Fibroblast of skin of right biceps (primary cell): ENCODE measurements at places on chromosomes 12 and 14.
A peak's percentile ranks its signal among the peaks of the same experiment; 100 is the strongest.

GRCh38 chr12:46464863-46465262 is 92.3 kb upstream of the SLC38A2 start:
- DNase-seq, result no peak

DNA sequence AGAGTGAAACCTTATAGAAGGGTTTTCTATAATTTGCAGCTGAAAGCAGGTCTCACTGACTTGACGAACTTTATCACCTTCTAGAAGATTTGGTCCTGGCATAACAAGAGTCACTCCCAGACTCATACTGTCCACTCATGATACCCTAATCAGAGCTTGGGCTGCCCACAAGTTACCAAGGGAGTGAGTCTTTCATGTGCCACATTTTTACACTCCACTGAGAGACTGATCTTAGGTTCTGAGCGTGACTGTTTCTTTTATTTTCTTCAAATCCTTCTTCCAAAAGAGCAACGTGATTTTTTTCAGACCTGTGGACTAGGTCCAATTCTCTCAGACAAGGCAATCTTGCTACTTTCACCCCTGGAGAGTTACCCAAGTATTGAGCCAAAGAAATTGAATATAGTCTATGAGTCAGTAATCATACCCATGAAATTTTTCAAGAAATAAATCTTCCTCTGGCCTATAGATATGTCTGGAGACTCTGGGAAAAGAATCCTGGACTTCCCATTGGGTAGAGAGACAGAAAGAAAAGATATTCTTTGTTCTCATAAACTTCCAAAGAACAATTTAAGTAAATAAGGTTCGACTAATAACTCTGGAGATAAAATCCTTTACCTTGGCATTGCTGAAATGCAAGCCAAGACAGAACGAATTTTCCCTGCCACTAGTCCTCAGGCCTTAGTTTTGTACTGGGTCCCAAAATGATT is 26.9 kb downstream of the SIX1 start:
- DNase-seq, result peak; percentile 66

DNA sequence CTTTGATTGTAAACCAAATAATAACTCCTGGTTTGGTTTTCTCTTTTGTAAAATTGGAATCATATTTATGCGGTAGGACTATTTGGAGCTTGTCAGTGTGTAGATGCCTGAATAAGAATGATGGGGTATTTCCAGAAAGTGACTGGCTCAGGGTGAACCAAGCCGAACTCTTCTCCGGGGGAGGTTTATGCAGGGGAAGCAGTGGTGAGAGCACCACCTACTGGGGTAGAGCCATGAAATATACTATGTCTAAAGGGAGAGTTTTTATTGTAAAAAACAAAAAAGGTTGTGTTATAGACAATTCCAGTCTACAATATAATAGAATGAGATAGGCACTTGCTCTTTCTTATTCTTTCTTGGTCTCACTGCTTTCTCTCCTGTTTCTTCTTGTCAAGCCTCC is 222.9 kb upstream of the SLC16A7 start:
- peak; percentile 58 for DNase-seq

DNA sequence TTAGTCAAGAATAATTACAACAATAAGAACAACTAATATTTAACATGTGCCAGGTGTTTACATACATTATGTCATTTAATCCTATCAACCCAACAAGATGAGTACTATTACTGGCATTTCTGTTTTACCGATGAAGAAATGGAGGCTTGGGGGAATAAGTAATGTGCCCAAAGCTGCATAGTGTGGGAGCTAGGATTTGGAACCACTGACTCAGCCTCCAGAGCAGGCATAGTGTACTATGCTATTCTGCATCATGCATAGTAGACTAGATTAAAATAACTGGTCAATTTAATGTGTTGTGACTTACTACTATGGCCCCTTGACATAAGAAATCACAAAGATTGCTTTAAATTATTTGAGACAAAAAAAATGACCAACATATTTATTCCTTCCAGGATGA is 9.5 kb downstream of the GPR19 start:
- no peak for DNase-seq

GRCh38 chr12:6950401-6950801 is 755 bp upstream of the PTPN6 start:
- no peak for DNase-seq

- no peak for DNase-seq
Measured at GRCh38 chr14:103904493-103905107, 23.7 kb upstream of the TDRD9 start.

DNA sequence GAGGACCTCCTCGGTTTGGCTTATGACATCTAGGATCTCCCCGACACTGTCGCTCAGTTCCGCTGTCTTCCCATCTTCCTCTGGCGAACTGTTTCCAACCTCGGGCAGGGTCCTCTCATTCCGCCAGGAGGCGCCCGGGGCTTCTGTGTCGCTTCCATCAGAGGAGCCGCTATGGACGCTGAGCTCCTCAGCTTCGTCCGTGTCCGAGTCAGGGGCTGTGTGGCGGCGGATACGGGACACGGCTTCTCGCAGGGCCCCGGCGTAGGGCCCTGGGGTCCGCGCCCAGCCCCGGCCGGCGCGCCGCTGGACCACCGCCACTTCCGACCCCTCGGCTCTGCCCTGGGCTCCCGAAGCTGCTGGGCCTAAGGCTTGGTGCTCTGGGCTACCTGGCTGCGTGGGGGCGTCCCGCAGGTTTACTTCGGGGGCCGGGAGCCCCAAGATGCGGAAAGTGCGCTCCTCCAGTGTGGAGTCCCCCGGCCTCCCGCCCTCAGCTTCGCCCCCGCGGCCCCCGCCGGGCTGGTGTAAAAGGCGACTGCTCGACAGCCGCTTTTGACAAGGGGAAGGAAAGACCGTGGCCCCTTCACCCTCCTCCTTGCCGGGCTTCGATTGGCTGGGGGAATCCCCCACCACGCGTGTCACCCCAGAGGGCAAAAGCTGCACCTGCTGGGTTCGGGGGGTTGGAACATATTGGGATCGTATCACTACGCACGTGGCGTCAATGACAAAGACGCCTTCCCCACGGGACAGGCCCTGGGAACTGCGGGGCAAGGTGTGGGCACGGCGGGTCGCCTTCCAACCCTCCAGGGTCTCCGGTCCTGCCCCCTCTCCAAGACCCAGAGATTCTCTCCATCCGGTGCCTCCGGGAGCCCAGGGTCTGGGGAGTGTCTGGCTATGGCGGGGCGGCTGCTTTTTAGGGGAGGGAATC is 2.1 kb downstream of the DDN start:
- peak; percentile 74 for DNase-seq

GRCh38 chr14:81633496-81633895 is 99.8 kb upstream of the SEL1L start:
- no peak for DNase-seq

DNA sequence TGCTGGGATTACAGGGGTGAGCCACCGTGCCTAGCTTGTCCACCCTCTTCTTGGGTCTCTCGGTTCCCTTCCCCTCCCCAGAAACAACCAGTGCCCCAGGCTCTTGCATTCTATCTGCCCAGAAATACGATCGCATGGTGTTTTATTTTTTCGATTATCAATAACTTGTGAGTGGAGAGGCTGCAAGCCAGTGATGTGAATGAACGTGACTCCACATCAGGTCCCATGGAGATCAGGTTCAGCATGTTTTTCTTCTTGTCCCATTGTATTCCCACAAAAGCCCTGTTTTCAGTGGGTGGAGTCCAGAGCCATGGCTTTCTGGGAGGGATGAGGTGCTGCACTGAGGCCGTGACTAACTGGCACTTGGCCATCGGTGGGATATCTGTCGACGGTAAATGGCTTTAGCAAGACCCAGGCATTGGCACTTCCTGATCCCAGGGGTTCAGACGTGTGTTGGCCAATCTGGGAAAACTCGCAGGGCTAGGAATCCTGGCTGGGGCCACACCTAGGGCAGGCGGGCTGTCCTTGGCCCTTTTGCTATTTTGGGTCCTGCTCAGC is 12.7 kb upstream of the HNF1A start:
- DNase-seq, result no peak

- DNase-seq, result no peak
Measured at GRCh38 chr14:89841851-89842250, 112.7 kb downstream of the EFCAB11 start.

DNA sequence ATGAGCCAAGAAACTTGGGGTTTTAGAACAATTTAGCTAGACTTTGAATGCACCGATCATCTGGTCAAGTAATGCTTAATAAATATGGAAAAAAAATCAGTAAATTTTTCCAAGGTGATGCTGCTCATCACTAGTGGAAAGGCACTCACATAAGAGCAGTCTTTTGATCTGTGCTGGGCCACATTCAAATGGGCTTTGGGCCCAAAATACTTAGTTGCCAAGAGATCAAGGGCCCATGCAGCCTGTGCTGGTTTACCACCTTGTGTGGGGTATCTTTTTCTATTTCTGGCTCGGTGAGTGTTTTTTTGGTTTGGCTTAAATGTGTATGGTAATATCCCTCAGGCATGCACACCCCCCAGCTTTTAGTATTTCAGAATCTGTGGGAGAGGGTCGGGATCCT is 943.2 kb downstream of the TMTC2 start:
- DNase-seq, result no peak

GRCh38 chr12:102169922-102170621 is 27.6 kb downstream of the PMCH start:
- peak; percentile 20 for DNase-seq

GRCh38 chr12:132604668-132605441 is 5.5 kb downstream of the LRCOL1 start:
- no peak for DNase-seq

DNA sequence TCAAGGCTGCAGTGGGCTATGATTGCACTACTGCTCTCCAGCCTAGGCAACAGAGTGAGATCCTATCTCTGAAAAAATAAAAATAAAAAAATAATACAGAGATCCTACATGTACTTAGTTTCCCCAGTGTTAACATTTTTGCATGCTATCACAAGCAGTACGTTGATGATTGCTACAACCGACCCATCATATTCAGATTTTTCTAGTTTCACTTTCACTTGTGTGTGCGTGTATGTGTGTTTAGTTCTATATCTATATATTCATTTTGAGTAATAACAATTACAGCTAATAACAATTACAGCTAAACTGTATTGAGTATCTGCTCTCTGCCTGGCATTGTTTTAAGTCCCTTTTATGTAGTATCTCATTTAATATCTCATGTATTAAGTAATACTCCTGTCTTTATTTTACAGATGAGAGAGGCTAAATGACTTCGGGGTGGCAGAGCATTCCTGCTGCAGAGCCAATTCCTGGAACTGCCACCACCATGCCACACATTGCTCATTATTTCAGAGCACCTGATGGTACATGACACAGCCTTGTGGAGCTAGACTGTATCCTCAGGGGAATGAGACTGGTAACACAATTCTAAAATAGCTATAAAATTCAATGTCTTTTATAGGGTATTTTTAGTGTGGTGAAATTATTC is 153.1 kb downstream of the BCAT1 start:
- DNase-seq, result no peak

DNA sequence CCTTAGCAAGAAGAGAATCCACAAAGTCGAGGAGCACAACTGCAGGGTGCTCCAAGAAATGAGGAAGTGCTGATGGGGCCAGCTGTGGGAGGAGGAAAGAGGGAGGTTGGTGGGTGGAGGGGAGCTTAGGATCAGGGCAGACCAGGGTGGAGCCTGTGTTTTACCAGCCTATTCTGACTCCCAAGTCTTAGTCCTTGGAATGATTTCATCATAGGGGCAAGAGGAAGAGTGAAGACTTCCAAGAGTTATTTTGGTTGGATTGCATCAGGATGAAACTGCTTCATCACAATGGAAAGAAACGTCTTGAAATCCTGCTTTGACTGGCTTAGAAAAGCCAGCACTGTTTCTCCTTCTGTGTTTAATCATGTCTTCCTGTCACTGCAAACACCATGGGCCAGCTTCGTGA is 194.0 kb downstream of the DPF3 start:
- peak; percentile 88 for DNase-seq

DNA sequence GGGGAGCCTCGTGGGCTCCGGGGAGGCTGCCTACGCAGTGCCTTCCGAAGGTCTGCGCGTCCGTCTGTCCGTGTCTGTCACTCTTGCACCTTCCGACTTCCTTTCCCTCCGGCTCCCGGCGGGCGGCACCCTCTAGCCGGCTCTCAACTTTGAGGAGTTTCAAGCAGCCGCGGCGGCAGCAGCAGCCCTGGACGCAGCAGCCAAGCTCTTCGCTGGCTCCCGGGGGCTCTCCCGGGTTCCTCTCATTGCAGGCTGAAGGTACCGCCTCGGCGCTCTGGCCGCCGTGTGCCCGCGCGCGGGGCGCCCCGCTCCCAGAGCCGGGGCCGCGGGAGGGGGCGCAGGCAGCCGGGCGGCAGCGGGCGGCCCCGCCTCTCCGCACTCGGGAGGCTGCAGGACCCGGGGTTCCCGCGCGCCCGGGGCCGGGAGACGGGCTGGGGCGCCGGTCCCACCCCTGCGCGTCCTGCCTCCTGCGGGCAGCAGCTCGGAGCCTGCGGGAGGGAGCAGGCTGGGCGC is at the start of the genes AMIGO2 and PCED1B:
TSS of gene AMIGO2 (minus strand) at position 492 of the 513 bp plus-strand sequence. CDS start 957 bp downstream, outside the sequence.
TSS of gene PCED1B (plus strand) at position 154 of the 513 bp plus-strand sequence. CDS start 155,443 bp downstream, outside the sequence.
- DNase-seq, result peak; percentile 80

DNA sequence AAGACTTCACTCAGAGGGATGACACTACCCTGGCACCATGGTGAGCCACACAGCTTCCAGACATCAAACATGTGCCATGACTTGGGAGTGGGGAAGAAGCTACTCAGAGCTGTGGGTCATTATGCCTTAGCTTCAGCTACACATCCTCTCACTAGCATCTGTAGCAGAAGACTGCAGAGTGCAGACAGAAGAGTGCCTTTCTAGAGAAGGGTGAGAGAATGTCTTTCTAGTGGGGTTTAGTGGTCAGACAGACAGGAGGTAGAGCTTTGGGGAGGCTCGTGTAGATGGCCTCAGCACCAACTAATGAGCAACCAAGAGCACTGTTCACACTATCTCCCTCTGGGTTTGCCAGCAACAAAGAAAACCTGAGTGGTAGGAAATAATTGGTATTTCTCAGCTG is 4.9 kb upstream of the B4GALNT3 start:
- no peak for DNase-seq

DNA sequence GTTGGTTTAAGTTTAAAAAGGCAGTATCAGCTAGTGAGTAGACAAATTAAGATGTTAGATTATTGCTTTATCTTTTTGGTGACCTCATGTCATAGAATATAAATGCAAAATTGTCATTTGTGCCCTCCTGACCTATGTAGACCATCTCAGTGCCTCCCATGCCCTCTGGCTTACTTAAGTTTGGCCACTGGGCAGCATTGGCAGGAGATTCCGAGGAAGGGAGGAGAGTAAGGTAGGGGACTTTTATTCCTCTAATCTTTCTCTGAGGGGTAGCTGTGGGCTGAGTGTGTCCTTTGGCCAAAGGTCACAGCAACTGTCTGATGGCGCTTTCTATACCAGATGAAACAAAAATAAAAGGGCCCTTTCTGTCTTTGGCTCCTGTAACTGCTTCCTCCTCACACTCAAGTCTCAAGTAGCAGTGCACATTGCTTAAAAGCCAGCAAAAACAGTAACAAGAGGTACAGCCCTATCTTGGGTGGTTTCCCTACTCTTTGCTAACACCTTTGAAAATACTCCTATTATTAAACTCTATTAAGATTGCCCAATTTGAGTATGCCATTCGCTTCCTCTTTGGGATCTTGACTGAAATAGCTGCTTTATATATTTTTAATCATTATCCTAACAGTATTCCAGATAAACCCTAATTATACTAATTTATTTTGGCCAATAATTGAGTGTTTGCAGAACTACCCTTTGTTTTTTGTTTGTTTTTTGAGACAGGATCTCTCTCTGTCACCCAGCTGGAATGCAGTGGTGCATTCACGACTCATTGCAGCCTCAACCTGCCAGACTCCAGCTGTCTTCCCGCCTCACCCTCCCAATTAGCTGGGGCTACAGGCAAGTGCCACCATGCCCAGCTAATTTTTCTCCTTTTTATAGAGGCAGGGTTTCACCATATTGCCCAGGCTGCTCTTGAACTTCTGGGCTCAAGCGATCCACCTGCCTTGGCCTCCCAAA is 56.5 kb upstream of the KCNH3 start:
- peak; percentile 22 for DNase-seq
